CD4-positive, alpha-beta T cell (primary cell): ENCODE measurements at places on chromosomes 11 and 22.
A peak's percentile ranks its signal among the peaks of the same experiment; 100 is the strongest.

DNA sequence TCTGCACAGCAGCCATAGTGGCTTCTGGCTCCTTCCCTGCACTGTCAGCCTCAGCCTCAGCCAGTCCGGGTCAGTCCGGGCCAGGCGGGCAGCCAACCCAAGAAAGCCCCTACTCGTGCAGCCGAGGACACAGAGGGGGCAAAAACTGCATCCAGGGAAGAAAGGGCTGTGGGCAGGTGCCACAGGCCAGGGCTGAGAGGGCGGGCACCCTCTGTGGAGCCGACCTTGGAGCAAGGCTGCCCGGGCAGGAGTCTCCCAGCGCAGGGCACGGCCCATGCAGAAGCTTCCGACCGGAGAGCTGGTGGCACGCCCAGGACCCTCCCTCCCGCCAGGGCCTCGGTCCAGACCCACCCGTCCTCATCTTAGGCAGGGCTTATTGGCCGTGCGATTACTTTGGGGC is 10.5 kb upstream of the TH start:
- DNase-seq: no peak

- no peak for DNase-seq
These were observed 120.1 kb downstream of the INSC start for GRCh38 chr11:15234796-15235195.

GRCh38 chr11:99333621-99334020 is 312.9 kb downstream of the CNTN5 start:
- no peak for DNase-seq

DNA sequence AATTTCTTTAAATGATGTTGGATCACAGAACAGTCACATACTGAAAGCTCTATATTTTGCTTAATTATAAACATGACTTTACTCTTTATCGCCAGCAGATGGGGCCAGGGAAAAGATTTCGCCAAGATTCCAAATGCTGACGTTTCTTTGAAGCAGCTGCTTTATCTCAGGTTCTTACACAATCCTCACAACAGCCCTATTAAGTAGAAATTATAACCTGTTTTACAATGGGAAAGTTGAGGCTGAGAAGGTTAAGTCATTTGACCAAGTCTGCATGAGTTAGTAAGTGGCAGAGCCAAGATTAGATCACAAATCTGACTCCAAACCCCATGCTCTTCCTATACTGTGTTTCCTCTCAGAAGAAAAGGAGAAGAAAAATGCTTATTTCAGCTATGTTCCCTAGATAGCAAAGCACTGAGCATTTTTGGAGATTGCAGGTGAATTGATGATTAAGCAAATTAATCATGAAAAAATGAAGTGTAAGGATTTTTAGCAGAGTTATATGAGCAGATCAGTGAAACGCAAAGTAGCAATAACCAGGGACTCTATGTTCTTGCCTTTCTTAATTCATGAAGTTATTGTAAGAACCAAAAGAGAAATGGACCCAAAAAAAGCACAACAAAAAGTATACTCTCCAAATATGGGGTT is 79.0 kb downstream of the AASDHPPT start:
- DNase-seq: no peak

- DNase-seq: no peak
These were observed 24.9 kb upstream of the SHISAL1 start for GRCh38 chr22:44337678-44338004.

- no peak for DNase-seq
These were observed 12.8 kb downstream of the PMM1 start for GRCh38 chr22:41576877-41577276.

DNA sequence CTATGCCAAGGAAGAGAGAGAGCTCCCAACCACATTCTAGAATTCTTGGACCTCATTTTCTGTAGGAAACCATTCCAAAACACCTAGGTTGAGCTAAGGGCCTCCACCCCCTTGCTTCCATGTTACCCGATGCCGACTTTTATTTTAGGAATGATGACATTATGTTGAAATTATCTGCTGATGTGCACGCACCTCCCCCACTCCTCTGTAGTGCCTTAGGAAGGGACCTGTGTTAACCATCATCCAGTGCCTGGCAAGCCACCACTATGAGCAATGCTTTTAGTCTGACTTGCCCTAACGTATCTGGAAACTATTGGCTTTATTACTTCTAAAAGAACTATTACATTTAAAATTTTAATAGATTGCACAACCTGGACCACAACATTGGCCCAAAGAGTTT is 42.1 kb downstream of the NCAPD3 start:
- DNase-seq: no peak

- DNase-seq: no peak
These were observed 12.5 kb upstream of the POU2AF1 start for GRCh38 chr11:111391328-111392124.

- DNase-seq: no peak
These were observed 7.9 kb upstream of the C1QTNF6 start for GRCh38 chr22:37195921-37196320.

DNA sequence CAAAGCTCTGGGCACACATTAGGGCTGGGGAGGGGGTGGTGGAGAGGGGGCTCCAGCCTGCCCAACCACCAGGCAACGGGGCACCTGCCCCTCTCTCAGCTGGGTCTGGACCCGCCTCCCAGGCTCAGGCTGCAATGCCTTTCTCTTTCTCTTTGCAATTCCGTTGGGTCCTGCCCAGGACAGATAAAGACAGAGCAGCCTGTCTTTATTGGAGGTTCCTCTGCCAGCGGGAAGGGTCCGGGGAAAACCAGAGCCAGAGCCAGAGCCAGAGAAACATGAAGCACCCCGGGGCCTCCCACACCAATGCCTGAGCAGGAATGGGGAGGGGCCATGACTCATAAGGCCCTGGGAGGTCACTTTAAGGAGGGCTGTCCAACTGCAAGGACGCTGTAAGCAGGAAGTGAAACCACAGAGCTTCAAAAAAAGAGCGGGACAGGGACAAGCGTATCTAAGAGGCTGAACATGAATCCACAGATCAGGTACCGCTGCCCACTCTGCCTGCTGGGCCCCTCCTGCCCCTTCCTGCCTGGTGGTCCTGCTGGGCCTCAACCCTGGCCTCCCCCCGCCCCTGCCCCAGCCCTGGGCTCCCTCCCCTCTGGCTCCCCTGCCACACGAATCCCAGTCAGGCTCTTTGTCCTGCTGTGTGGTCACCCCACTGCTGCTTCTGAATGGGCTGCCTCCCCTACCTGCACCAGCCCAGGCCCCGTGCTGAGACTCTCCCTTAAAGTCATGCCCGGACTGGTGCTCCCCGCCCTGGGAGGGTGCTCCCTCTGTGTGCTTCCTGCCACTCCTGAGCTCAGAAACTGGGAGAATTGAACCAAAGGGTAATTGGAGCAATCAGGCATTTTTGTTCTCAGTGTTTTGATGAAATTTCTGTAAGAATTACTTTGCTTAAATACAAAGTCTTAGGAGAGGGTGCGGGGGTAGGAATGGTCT is at the start of gene APOBEC3B:
APOBEC3B (plus strand) TSS at position 356 of the 936 bp plus-strand sequence; CDS start at position 463, 107 bp downstream.
- DNase-seq: peak; percentile 51

- no peak for DNase-seq
These were observed 32.6 kb upstream of the APLP2 start for GRCh38 chr11:130037058-130037457.

GRCh38 chr11:3014057-3014938 is 22.2 kb upstream of the NAP1L4 start:
- DNase-seq: peak; percentile 70

GRCh38 chr11:8167796-8168195 is 1.0 kb downstream of the RIC3 start:
- no peak for DNase-seq

GRCh38 chr11:20584093-20584774 is 15.2 kb upstream of the SLC6A5 start:
- DNase-seq: no peak

DNA sequence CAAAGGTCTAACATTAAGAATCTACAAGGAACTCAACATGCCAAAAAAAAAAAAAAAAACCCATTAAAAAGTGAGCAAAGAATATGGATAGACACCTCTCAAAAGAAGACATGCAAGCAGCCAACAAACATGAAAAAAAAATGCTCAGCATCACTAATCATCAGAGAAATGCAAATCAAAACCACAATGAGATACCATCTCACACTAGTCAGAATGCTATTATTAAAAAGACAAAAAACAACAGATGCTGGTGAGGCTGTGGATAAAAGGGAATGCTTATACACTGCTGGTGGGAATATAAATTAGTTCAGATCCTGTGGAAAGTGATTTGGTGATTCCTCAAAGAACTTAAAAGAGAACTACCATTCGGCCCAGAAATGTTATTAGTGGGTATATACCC is 257.7 kb upstream of the PLET1 start:
- no peak for DNase-seq

GRCh38 chr11:65301491-65302329 is 13.0 kb upstream of the CDC42EP2 start:
- DNase-seq: no peak

GRCh38 chr22:37672206-37672919 is 3.1 kb upstream of the LGALS1 start:
- DNase-seq: no peak

- DNase-seq: no peak
These were observed 205.0 kb downstream of the CWF19L2 start for GRCh38 chr11:107252429-107253161.

GRCh38 chr11:132620423-132620822 is 911.9 kb downstream of the OPCML start:
- no peak for DNase-seq

GRCh38 chr11:77397631-77398030 is 76.3 kb downstream of the PAK1 start:
- no peak for DNase-seq

GRCh38 chr22:38524429-38524828 is 18.3 kb upstream of the DDX17 start:
- DNase-seq: no peak

DNA sequence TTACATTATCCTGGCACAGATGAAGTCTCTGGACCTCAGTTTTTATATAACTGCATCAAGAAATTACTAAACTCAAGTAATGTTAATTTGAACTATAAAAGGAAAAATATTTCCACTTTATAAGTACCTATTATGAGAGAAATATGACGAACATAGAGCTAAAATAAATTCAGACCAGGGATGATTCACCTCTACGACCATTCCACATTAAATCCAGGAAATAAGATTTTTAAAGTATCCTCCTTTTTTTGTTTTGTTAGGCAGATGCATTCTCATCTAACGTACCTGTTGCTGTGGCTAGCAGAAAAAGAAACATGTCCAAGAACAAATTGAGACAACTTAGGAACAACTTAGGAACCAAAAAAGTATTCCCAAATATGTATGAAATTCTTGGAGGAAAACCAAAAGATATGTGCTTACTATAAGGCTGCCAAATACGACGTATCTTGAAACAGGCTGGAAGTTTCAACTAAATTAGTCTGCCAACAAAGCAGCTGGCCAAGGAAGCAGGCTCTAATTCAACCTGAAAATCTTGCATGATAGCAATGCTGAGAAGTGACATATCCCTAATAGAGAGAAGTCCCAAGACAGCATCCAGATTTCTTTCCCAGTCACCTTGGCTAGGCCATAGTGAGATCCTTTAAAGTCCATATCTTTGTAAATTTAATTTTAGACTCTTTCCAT is 15.7 kb downstream of the SPTY2D1 start:
- DNase-seq: no peak

DNA sequence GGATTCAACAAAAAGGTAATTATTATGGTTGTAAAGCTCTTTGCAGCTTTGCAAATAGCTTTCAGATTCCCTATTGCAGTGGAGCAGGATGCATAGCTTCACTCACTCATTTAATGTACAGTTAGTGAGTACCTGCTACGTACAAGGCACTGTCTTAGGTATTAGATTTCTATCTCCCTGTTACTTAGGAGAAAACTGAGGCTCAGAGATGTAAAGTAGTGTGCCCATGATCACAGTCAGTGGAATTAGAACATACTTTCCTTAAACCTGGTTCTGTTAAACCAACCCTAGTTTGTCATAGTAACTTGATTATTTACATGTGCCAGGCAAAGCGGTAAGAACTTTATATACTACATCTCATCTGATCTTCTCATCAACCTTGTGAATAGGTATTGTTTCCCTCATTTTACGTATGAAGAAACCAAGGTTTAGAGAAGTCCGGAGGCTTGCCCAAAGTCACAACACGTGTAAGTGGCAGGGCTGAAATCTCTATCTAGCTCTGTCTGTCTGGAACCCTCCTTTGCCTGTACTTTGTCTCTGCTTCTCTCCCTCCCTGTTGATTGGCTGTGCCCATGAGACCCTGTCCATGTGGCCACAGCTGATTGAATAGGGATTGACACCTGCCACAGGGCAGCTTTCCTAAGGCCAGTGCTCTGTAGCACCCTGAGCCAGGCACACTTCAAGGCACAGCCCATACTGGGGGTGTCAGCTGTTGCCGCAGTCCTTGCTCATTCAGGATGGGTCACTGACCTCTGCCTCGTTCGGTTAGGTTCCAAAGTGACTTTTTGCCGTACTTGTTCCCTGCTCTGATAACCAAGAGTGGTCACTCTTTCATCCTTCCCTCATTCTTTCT is 63.8 kb upstream of the PRSS23 start:
- no peak for DNase-seq

- no peak for DNase-seq
These were observed 21.2 kb upstream of the FEZ1 start for GRCh38 chr11:125517116-125517770.

DNA sequence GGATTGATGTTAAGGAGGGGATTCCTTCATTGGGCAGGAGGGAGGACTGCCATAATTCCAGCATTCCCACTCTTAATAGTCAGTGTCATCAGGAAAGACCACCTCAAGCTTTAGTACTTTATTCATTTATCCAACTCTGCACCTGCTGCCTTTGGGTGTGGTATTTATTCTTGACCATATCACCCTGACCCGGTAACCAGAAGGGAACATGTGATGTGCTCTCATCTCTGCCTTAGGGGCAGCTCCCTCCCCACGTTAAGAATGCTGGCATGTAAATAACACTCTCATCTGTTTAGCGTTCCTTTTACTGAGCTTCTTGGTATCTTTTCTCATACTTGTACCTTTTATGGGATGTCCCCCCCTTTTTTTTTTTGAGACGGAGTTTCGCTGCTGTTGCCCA is 7.7 kb downstream of the CAT start:
- DNase-seq: no peak

GRCh38 chr11:125062931-125063428 is at the start of gene SLC37A2:
SLC37A2 (plus strand) TSS chr11:125063305; CDS start chr11:125063368, 63 bp downstream.
- no peak for DNase-seq

DNA sequence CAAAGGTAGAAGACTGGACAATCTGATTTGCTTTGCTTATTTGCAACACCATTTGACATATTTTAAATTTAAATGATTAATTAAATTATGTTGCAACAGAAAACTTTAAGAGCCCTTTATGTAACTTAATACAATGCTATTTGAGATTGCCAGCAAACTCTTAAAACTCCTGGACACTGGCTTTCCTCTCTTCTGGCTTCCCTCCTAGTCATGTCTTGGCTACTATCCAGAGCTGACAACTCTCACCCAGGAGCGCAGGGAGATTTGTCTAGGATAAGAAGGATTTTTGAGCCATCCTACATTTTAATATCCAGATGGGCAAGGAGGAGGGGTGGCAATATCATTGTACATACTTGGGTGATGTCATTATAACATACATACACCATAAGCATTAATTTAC is 134.3 kb downstream of the ELP4 start:
- DNase-seq: no peak
